Epithelial cell of proximal tubule (primary cell): ENCODE measurements at places on chromosomes 13 and 19. TPM values are rescaled to one million over a fixed set of nuclear protein-coding genes. Genes with fewer than 3 reads are reported as not detected.
A peak's percentile ranks its signal among the peaks of the same experiment; 100 is the strongest.

GRCh38 chr19:29299416-29300380 is 86.7 kb upstream of the UQCRFS1 start:
- DNase-seq = no peak

- DNase-seq = no peak
Observed at GRCh38 chr13:30502237-30502636, 36.5 kb upstream of the HMGB1 start.

GRCh38 chr13:40215311-40215710 is 451.1 kb downstream of the FOXO1 start:
- DNase-seq = no peak

- DNase-seq = no peak
Observed at GRCh38 chr19:4624733-4625362, 14.5 kb upstream of the TNFAIP8L1 start.

DNA sequence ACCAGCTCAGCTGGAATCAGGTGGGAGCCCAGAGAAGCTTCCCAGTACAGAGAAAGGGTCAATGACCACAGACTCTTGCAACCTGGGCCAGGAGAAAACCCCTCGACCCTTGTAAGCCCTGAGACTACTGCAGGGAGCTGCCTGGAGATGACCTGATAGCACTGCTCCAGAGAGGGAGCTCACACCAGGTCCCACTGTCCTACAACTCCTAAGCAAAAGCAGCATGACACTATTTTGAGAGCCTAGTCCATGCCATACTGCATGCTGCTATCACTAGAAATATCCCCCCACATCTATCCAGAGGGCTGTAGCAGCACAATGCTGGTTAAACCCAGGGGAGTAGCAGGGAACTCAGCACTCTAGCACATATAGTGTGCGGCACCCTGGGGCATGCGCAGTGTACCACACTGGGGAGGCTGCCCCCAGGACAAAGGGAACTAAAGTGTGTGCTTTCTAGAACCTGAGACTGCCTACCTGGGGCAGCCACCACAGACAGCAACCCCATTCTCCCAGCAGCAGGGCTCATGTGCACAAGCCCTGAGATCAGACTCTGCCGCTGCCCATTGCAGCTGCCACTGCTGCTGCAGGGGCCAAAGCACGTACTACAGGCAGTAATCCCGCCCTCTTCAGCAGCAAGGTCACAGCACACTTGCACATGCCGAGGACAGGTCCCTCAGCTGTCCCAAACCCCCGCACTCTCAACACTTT is 27.1 kb upstream of the N4BP2L1 start:
- DNase-seq = no peak

DNA sequence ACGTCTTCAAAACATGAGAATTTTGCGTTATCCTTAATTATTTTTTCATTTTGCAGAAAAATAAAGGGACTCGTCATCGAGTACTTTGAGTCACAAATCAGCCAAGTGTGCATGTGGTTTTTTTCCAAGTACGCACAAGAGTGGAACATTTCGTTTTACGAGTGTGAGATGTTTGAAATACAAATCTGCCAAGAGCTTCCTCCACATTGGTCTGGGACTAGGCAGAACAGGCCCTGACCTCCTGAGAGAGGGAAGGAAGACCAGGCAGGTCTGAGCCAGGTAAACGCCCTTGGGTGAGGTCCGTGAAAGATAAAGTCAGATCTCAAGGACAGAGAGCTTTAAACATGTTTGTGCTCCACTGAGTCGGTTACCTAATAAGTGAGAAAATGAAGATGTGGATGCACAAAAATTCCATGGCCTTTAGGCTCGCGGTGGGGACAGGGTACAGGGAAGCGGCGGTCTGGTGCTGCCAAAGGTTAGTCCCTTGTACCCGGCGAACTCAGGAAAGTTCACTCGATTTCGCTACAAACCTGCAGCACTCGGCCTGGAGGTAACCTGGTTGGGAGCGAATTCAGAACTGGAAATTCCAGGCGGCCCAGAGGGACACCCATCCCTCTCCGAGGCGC is 473 bp upstream of the ITM2B start:
- DNase-seq = peak; percentile 83

DNA sequence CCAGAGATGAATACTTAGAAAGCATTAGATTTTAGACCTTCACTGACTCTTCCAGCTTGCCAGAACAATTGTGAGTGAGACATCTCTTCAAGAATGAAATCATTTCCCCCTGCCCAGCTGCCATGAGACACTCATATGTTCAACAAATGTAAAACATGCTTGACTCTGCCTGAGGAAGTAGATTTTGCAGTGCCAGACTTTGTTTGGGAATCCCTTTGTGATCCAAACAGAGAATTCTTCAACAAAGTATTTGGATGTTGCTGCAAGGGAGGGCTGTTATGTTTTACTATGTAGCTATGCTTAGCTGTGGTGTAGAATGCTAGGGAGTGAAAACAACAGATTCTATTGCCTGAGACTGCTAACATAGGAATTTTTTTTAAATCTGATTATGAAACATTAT is 416.4 kb downstream of the DCT start:
- DNase-seq = no peak

DNA sequence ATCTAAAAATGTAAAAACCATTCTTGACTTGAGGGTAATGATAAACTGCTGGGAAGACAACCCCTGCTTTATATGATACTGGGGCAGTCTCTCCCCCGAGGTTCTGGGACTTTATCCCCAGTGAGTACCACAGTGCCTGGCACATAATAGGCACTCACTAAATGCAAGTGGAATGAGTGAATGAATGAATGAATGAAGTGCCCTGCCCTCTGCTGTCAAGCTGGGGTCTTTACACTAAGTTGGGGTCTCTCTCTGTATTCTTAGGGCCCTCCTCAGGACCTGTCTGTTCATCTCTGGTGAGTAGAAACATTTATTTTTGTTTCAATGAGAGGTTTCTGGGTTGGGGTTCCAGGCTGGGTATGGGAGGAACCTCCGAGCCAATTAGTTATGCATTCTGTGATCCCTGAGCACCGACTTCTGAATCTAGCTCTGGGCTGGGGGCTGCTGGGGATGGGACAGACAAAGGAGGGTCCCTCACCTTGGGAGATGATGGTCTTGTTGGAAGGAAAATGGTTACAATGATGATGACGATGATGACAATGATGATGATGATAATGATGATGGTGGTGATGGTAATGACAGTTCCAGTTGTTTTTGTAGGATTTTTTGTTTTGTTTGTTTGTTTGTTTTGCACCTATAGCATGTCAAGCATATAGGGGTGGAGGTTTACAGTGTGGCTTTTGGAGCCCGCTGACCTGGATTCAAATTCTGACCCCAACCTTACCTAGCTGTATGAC is 44.3 kb upstream of the ADGRE1 start:
- no peak for DNase-seq

- DNase-seq = no peak
Observed at GRCh38 chr19:1249298-1249989, 1.1 kb downstream of the MIDN start.

DNA sequence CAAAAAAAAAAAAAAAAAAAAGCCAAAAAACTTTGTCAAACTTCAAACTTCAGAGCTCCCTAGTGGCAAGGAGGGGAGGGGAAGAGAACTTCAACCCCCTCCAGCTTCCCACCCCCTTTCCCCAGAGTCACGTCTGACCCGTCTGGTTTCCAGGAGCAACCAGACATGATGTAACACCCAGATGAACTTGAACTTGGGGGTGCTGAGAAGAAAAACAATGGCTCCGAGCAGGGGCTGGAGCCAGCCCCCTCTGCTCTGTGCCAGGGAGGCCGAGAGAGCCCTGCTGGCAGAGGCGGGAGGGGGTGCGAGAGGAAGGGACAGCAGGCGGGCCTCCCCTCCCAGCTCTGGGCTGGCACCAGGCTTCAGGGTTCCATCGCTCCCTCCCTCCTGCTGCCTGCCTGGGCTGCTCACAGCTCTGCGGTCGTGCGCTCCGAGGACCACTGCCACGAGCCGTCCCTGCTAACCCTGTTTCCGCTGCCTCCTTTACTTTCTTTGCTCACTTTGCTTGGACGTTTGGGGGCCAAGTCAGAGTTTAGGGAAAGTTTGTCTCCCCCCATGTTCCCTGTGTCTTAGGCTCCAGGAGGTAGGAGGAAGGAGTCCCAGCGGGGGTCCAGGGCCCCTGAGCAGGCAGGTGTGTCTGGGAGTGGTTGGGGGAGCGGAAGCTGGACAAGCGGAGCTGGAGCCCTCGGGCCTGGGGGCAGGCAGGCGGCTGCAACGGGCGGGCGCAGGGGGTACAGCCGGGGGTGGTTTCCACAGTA is 11.1 kb downstream of the LYL1 start:
- DNase-seq = no peak

GRCh38 chr13:39035799-39036198 is 2.1 kb downstream of the PROSER1 start:
- no peak for DNase-seq

- no peak for DNase-seq
Observed at GRCh38 chr13:20580257-20580656, 13.3 kb downstream of the IFT88 start.

- no peak for DNase-seq
Observed at GRCh38 chr19:32421589-32422361, 16.2 kb downstream of the DPY19L3 start.

- no peak for DNase-seq
Observed at GRCh38 chr13:77859450-77859849, 59.2 kb downstream of the EDNRB start.

DNA sequence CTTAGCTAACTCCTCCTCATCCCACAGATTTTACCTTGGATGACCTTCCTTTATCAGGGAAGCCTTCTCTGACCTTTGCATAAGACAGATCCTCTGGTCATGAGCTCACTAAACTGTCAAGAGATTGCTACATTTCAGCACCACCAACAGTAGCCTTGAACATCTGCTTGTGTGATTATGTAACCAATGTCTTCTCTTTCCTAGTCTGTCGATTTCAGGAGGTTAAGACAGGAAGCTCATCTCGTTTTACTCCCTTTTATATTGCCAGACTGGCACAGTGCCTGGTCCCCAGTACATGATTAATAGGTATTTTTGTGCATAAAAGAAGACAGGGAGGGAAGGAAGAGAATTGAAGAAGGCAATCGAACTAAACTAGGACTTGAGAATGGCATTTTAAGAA is 1697.7 kb downstream of the EFNB2 start:
- DNase-seq = no peak

GRCh38 chr13:48159826-48160225 is 64.9 kb upstream of the MED4 start:
- no peak for DNase-seq

- DNase-seq = no peak
Observed at GRCh38 chr13:76846363-76846762, 39.8 kb downstream of the KCTD12 start.

The ISYNA1 gene
- total RNA-seq = 88.7 and 115 TPM in 2 replicates

The FXYD1 gene
- not detected in 2 replicates for total RNA-seq

The CCDC70 gene
- not detected in 2 replicates for total RNA-seq

The DAPK3 gene
- 112 and 124 TPM in 2 replicates for total RNA-seq

The ZNF418 gene
- 1.3 and 1.5 TPM in 2 replicates for total RNA-seq

The AMER2 gene
- total RNA-seq = 0.29 TPM in 1 of 2 replicates, not detected in the other

The SMIM17 gene
- total RNA-seq = 0.07 TPM in 1 of 2 replicates, not detected in the other

The C19orf85 gene
- total RNA-seq = not detected in 2 replicates

The VAV1 gene
- 1.3 and 1.4 TPM in 2 replicates for total RNA-seq
